ENCODE measurements at places on chromosomes 7 and 10. TPM values are rescaled to one million over a fixed set of nuclear protein-coding genes. Genes with fewer than 3 reads are reported as not detected.

DNA sequence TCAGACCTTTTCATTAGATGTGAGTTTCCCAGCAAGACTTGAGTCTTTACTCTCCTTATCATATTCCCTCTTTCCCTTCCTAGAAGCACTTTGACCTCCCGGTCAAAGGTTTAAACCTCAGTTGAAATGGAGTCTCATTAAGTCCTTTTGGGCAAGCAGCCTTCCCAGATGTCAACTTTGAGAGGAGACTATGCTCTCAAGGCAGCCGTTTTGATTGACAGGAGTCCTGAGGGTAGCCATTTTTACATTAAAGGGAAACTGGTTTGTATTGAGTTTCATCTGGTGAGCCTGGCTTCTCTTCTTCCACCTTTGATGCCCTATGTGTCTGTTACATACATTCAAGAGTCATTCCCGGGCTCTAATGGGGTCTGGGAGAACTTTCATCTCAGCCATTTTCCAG is 685.1 kb downstream of the LRMDA start:
- DNase-seq: no peak
- no peaks in the 10 kb centered on the region for H3K36me3 ChIP-seq
- H3K4me3 ChIP-seq: no peak overlapping the region
- no peak overlapping the region for H3K27ac ChIP-seq

DNA sequence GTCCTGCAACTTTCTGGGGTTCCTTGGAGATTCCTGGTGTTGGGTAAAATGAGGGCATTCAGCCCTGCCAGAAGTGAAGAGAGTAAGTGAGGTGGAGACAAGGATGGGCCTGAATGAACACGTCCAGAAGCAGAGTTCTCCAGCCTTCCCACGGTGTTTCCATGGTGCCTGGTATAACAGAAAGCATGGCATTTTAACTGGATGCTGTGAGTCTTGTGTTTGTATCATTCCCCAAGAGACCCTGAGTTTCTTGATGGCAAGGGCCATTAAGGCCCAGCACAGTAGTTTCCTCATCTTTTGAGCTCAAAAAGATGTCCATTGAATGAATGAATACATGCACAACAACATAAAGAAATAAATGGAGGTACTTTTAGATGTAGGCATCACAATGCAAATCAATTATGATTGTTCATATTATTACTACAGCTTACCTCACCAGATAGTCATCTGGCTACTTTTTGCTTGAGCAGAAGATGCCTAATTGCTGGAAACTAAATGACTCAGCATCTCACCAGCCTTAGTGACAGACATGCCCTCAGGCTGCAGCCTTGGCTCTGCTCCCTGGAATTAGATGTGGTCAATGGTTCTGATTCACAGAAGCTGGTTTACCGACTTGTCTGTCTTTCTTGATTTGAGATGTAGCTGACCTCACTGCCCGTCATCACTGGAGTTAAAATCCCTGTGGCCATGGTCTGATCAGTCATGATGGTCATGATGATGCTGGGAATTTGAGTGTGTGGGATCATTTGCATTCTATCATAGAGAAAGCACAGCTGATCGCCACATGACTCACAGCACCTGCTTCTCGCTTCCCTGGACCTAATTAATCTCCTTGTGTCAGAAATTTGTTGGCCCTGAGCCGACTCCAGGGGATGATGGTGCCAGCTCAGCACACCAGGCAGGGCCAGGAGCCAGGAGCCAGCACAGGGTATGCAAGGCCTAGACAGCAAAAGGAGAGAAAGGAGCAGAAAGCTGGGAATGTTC is 83.9 kb downstream of the CXCL12 start:
- no peak for DNase-seq
- no peaks in the 10 kb centered on the region for H3K27me3 ChIP-seq
- H3K27ac ChIP-seq: no peak overlapping the region

DNA sequence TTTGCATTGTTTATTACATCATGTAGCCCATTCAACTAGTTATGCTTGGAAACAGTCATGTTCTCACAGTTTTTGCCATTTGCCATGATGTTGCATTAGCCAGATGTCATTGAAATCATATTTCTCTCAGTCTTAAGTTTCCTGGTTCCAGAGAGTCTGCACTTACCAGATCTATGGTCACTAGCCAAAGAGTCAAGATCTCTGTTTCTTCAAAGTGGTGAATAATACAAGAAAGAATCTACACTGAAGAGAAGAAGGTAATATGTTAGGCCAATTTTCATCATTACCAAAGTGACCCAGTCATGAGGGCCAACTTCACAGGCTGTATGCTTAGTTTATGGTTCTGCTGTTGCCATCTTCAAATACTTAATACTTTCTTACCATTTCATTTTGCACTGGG is 89.0 kb upstream of the PHYHIPL start:
- H3K27ac ChIP-seq: peak overlapping the region; percentile 51
- DNase-seq: no peak
- no peaks in the 10 kb centered on the region for H3K27me3 ChIP-seq
- no peaks in the 10 kb centered on the region for H3K36me3 ChIP-seq
- no peak overlapping the region for H3K4me3 ChIP-seq

DNA sequence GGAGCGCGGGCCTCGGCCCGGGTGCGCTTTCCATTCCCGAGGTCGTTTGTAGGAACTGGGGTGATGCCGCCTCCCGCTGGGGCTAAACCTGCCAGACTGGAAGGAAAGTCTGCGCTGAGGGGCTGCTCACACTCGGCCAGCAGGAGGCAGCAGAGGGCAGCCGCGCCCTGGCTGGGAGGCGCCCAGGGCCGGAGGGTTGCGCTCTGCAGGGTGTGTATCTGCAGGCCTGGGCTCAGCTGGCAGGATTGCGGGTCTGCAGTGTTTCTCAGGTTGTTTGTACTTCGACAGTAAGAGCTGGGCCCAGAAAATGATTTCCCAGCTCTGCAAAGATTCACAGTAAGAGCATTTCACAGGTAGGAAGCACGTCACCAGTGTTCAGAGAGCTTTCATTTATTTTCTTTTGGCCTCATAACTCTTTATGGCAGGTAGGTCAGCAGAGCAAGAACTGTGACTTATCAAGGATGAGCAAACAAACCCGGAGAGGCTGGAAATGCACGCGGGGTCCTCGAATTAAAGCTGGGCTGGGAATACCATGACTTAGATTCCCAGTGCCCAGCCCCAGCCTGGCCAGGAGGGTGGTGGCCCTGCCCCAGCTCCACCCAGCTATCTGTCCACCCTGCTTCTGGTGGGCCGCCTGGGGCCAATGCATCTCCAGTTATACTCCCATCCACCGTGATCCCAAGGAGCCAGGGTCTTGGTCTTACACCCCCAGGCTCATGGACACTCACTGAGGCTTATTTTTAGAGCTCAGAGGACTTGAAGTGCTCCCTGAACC is 15.2 kb upstream of the PPP2R2D start:
- DNase-seq: peak; percentile 23
- no peaks in the 10 kb centered on the region for H3K36me3 ChIP-seq
- H3K4me1 ChIP-seq: no peaks in the 10 kb centered on the region
- no peak overlapping the region for H3K27ac ChIP-seq
- no peak overlapping the region for H3K4me3 ChIP-seq
- H3K27me3 ChIP-seq: no peaks in the 10 kb centered on the region

Gene NPSR1
- not detected for total RNA-seq

Gene PAPSS2
- 22.1 TPM for total RNA-seq

Gene PTPN20
- 6.6 TPM for total RNA-seq
